ENCODE measurements at places on chromosomes 4 and X. TPM values are rescaled to one million over a fixed set of nuclear protein-coding genes. Genes with fewer than 3 reads are reported as not detected.

- peak; percentile 75 for DNase-seq
Measured at GRCh38 chr4:168139336-168139735, 47.0 kb downstream of the ANXA10 start.

The F8A2 gene
- total RNA-seq: not detected

DNA sequence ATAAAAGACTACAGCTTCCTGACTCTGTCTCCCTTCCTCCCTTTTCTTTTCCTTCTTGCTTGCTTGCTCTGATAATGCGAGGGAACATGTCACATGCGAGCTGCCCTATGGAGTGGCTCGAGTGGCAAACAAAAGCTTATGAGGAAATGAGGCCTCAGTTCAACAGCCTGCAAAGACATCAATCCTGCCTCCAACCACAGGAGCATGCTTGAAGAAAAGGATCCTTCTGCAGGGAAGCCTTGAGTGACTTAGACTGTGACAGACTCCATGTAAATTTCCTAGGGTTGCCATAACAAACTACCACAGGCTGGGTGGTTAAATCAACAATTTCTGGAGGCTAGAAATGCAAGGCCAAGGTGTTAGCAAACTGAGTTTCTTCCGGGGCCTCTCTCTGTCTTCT, 152.5 kb downstream of the NR3C2 start:
- no peak for DNase-seq

DNA sequence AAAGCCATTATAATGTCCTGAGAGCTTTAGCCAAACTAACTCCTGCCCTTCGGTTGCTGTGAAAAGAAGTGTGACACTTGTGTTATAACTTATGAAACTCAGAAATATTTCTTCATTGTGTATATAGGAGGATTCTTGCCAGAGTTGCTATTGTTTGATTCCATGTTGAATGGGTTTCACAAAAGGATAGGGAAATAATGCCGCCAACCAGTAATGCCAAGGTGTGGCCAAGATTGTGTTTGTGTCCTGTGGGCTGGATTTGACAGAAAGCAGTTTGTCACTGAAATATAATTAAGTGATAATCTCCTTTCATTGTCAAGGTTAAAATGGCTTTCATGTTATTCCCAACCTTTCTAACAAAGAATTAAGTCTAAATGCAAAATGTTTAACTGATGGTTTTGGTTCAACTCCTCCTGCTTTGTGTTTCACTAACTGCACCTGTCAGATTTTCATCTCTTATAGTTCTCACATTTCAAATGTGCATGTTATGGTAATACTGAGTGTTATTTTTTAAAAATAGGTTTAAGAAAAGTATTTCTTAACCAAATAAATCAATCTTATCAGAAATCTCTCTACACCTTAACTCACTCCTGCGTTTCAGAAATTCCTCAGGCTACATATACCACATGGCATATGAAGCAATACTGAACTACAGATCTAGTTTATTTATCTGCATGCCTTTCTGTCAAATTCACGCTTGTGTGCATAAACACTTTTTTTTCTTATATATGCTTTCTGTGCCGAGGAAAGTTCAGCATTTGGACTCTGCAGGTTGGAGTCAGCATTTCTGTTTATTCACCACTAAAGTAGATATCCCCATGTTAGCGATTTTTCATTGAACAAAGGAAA, at the start of gene CLDN22:
Gene CLDN22, minus strand, starts transcription at position 66 of the 849 bp plus-strand sequence. Its CDS starts 58 bp downstream, at position 8.
- no peak for DNase-seq

DNA sequence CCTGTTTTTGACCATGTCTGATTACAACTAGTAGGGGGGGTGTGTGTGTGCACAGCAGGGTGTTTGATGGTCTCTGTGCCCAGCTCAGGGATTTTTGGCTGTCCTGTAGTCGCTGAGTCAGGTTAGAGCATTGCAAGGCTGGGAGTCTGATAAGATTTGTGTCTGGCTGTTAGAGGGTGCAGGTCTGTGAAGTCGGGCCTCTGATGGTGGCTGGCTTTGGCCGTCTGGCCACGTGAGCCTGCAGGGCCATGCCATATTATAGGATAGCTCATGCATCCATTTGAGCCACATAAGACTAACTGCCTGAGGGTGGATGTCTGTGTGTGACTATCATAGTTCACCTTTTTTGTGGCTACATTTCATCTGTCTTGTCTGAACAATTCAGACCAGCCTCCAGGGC, 4.9 kb downstream of the PORCN start:
- no peak for DNase-seq

DNA sequence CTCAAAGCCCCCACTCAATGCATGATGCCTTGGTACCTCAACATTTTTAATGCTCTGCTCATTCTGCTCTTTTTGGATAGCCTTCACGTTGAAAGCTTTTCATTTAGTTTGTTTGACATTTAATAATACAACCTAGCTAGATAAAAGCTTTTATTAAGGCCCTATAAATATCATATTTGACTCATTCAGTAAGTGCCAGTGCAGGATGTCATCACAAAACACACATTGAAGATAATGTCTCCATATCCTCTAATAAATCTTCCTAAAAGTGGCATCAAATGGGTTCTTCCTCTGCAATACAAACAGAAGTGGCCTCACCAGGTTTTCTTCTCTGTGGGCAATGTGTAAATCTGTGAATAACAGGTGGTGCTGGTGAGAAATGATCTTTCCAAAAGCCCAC, 12.0 kb upstream of the PCYT1B start:
- no peak for DNase-seq

GRCh38 chrX:152904151-152905080, 6.5 kb downstream of the ZNF185 start:
- DNase-seq: peak; percentile 52

GRCh38 chr4:104752337-104752736, 257.6 kb upstream of the CXXC4 start:
- DNase-seq: no peak

The NPY2R gene
- total RNA-seq: not detected

GRCh38 chrX:41025926-41026701, 59.1 kb upstream of the USP9X start:
- no peak for DNase-seq

- no peak for DNase-seq
Measured at GRCh38 chrX:110000000-110000399, 2.9 kb upstream of the TMEM164 start.

GRCh38 chr4:183758061-183758757, 99.1 kb downstream of the TRAPPC11 start:
- no peak for DNase-seq

- no peak for DNase-seq
Measured at GRCh38 chrX:55490974-55491373, 1.3 kb upstream of the USP51 start.

DNA sequence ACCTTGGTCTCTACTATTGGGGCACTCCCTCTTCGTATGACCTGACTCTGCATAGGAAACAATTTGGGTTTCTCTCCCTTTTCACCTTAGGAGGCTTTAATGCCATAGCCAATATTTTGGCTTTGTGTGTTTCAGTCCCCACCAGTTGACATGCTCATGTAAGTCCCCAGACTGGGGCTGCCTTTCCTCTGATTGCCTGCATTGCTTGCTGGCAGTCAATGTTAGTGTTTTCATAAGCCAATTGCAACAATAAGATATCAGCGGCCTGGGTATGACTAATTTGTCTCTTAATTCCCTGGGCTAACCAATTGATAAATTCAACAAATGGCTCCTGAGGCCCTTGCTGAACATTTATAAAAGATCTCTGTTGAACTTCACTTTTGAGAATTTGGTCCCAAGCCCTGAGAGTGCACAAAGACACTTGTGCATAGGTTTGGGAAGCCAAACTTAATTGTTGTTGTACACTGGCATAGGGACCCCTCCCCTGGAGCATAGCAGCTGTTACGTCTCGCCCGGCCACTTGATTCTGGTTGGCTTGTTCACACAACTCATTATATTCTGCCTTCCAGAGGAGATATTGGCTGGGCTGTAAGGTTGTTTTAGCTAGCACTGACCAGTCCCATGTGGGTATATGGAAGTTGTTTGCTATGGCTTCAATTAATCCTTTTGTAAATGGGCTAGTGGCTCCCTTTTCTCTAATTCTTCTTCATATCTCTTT, 206.2 kb downstream of the PABPC4L start:
- no peak for DNase-seq

GRCh38 chr4:65653740-65654361, 16.4 kb downstream of the EPHA5 start:
- DNase-seq: no peak

The C1QTNF7 gene
- not detected for total RNA-seq

GRCh38 chr4:145285928-145286327, 105.5 kb upstream of the OTUD4 start:
- DNase-seq: peak; percentile 10

GRCh38 chr4:37742149-37742548, 56.0 kb upstream of the RELL1 start:
- DNase-seq: no peak

DNA sequence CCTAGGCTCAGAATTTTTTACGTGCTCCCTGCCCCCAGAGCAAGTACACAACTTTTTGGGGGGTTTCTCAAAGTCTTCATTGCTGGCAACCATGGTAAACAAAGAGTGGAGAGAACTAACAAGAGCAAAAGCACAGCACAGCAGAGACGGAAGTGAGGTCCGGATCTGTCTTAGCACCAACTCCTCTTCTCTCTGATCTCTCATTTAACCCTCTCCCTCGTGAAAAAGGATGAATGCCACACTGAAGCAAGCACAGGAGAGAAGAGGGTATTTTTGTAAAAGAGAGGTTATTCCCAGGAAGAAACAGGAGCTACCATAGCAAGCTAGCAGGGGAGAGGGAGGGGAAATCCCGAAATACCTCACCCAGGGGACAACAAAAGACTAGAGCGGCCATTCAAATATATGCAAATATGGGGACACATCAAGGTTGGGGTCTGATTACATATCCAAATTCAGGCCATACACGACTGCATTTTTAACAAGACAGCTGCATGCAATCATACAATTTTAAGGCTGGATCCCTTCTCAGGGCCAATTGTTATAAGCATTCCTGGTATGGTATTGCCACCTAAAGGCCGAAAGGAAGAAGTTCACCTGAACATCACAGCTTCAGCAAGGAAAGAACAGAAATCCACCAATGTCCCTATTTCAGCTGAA, 46.6 kb downstream of the CD40LG start:
- peak; percentile 40 for DNase-seq

DNA sequence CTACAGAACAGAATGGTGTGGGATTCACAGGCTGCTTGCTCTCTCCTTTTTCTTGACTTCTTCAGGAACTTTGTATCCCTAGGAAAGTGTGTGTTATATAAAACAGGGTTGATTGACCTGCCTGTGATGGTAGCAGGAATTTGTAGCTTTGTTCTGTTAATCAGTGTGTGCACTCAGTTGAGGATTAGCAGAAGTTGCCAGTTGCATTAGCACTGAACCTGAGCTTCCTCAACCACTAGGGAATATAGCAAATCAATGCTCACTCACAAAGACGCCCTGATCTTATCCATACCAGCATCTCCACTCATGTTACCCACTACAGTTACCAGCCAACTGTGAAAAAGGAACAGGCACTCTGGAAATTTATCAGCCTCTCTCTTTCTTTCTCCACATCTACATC, 319.1 kb upstream of the EMCN start:
- DNase-seq: no peak

DNA sequence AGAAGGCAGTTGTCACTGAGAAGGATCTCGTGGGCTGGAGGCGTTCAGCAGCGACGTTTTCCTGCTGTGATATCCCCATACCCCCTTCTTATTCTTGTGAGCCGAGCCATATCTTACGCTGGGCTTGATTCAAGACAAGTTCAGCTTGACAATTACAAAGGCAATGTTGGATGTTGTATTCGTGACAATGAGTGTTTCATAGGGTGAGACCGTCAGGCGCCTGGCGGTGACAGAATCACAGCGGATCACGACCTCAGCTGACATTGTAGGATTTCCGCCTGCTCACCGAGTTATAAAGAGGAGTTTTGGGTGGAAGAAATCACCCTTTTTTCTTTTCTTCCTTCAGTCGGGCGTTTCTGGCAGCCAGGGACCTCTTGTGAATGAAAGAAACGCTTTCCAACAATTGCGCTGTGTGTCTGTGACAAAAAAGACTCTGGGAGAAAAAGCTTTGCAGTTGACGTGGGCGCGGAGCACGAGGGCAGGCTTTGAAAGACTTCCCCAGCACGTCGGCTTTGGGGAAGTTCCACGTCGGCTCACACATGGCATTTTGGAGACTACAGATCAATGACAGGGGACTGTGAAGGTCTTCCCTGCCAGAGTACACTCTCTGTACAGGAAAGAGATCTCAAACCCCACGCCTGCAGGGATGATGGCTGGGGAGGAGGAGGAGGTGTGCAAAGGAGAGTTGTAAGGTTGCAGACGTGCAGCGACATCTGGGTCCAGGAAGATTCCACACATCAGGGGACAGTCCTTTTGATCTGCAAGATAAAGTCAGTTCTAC, 135.4 kb downstream of the CRLF2 start:
- no peak for DNase-seq

The PPP4R3C gene
- not detected for total RNA-seq

DNA sequence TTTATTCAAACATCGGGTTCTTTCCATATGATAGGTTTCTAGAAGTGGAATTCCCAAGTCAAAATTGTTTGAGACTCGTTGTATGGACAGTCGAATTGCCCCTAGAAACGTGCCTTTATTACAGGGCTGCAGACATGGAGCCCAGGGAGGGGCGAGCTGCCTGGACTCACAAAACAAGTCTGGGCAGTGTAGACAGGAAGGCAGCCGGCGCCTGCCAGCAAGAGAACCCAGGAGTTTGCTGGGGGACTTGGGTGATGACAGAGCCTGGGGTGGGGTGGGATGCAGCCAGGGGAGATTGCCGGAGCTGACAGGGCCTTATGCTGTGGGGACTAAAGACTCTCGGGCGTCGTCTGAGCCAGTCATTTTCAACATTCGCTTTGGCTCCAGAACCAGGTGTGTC, 107.4 kb upstream of the MSX1 start:
- DNase-seq: no peak

DNA sequence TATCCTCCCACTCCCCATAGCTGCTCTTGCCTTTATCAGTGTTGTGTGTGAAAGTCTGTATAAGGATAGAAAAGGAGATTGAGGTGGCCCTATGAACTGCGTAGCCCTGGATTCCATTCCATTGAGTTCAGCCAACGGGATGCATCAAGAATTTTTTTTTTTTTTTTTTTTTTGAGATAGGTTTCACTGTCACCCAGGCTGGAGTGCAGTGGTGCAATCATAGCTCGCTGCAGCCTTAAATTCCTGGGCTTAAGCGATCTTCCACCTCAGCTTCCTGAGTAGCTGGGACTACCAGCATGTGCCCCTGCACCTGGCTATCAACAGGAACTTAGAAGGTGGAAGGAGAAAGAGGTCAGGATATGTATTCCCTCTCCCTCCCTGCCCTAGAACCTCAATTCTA, 187.2 kb upstream of the SPRY1 start:
- no peak for DNase-seq

DNA sequence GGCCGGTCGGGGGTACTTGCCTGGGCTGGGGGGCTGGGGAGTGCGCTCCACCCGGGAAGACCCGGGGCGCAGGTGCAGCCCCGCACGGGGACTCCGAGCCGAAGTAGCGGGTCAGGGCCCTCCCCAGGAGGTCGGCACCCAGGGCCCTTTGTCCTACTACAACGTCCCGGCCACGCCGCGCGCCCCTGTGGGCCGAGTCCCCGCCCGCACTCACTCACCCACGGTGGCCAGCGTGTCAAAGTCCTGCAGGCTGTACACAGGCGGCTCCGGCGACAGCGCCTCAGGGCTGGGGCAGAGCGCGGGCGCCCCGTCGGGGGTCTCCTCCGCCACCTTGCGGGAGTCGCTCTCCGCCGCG, 602 bp downstream of the PRKX start:
- no peak for DNase-seq

The KIAA1210 gene
- total RNA-seq: not detected

- no peak for DNase-seq
Measured at GRCh38 chrX:33741807-33742206, 390.3 kb downstream of the FAM47A start.

Data from HFFc6 (cell line).